ENCODE measurements at places on chromosomes 5 and 9. TPM values are rescaled to one million over a fixed set of nuclear protein-coding genes. Genes with fewer than 3 reads are reported as not detected.

Gene ROPN1L
- total RNA-seq = 1.9 TPM

Gene APBA1
- total RNA-seq = 4.6 TPM

Gene SPATA31A3
- total RNA-seq = not detected

Gene CD180
- total RNA-seq = 0.81 TPM

DNA sequence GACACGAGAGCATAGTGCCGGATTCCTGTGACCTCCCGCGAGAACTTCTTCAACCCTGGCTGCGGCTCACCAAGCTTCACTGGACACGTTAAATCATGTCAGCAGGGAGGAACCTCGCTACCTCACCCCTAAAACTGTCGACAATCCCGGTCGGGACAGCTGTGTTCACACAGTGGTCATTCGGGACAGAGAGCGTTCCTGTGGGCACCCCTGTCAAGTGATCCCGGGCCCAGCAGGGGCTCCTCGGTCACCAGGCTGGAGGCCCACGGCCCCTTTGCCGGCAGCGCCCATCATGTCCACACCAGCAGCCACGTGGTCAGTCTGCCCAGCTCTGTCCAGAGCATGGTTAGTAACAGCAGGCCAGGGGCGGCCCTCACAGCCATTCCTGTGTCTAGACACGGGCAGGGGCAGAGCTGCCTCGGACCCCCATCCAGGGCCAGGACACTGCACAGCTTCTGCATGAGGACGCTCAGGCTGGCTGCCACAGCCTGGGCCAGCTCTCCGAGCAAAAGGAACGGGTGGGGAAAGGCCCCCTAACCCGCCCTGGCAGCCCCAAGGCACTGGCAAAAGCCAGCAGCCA, 3.5 kb downstream of the INPP5E start:
- DNase-seq = no peak

DNA sequence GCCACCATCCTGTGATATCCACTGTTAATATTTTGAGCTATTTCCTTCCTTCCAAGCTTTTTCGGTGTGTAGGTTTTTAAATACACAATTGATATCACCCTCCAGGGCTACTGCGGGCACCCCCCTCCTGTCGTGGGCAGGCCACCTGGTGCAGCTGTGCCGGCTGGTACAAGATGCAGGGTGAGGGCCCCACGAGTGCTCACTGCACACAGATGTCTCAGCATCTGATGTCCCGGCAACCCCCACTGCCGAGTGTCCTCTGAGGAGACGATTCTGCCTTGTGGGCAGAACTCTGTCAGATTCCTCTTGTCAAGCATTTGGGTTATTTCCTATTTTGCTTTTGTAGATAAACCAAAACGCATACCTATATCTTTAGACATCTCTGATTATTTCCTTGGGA, 25.1 kb downstream of the CACNA1B start:
- DNase-seq = no peak

DNA sequence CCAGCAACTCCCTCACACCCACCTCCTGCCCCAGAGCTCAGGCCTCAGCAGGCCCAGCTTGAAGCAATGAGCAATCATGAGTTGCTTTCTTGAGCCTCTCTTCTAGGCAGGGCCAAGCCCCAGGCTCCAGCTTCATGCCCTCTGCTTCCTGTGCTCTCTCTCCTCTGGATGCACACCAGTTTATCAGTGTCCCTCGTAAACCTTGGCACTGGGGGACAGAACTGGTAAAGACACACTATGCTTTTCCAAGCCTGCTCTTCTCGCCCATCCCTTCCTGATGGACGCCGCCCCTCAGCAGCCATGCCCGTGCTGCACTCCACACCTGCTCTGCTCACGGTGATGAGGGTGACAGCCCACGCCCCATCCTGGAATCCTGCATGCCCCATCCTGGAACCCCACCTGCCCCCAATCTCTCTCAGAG, 49.4 kb upstream of the ORM1 start:
- peak; percentile 38 for DNase-seq
